ENCODE measurements at places on chromosomes 4 and X.

- no peak for DNase-seq
Measured at GRCh38 chr4:123744664-123745290, 348.2 kb downstream of the SPRY1 start.

DNA sequence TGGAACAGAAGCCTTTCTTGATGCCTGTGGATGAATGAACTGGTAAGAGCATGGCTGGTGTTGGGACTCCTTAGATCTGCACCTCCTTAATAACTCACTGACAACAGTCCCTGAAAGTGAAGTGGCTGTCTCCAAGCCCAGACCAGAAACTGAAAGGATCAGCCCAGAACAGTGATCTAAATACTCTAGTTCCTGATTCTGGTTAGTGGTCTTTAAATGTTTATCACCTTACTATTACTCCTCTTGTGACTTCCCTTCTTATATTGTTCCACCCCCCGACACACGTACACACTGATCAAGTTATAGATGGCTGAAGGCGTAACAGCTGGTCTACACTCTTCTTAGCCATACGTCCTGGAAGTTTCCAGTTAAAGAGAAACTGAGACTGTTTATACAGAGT, 33.8 kb upstream of the ARMCX2 start:
- no peak for DNase-seq

DNA sequence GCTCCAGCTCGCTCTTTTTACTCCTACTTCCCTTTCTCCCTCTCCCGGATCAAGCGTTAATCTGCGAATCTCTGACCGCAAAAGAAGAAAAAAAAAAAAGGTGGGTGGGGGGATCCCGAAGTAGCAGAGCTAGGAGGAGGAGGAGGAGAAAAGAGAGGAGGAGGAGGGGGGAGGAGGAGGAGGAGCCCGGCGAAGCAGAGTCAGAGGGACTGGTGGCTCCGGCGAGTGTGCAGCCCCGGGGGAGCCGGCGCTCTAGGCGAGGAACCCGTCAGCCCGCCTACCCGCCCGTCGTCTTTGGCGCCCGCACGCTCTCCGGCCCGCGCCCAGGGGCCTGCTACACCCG, at the start of gene NHSL2:
NHSL2 (plus strand) TSS at position 203 of the 343 bp plus-strand sequence.
- DNase-seq = no peak

GRCh38 chr4:86155766-86156165, 204.1 kb downstream of the MAPK10 start:
- DNase-seq = no peak

GRCh38 chrX:69065451-69065850, 99.8 kb downstream of the PJA1 start:
- DNase-seq = no peak

DNA sequence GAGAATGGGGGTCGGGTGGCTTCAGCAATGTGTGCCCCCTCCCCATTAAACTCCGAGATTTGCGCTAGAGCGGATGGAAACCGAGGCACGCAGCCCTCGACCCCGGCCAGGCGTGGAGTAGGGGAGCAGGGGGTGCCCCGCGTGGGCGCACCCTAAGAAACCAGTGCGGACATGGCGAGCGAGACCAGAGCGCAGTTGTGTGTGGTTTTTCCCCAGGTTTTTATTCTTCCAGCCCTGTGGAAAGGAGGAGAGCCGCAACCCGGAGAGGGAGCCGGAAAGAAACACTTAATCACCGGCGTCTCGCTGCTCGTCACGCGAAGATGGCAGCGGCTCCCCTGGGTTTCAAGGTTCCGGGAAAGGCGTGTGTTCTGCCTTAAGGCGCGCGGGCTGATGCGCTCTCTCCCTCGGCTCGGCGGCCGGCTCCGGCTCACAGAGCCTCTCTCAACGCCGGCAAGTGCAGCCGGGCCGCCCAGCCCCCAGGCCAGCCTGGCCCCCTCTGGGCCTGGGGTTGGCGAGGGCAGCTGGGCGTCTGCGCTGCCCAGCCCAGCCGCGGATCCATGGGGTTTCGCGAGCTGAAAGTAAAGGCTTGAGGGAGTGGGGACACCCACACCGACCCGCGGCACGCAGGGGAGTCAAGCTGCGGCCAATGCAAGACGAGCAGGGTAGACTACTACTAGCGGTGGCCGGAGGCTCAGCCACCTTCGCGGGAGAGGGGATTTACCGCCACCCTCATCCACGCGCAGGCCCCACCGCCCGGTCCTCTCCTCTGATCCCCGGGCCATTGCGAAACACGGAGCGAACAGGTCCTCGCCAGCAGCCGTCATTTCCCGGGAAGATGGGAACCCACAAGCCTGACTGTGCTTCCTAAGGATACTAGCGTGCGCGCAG, 74.0 kb upstream of the BCOR start:
- DNase-seq = no peak

DNA sequence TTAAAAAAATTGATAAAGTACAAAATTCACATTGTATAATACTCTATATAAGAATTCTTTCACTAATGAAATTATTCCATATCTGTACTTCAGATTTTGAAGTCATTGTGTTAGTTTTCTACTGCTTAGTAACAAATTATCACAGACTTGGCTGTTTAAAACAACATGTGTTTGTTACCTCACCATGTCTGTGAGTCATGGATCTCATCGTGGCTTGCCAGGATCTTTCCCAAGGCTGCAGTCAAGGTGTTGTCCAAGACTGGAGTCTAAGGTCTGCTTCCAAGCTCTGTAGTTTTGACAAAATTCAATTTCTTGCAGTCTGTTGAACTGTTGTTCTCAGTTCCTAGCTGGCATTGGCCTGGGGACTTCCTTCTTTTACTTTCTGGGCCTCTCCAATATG, 1286.9 kb downstream of the ADGRL3 start:
- no peak for DNase-seq
